Stimulated activated CD8-positive, alpha-beta memory T cell treated with anti-CD3 and anti-CD28 coated beads, Interleukin-7, amount 100 ng/mL, for 1 hour (primary cell): ENCODE measurements at places on chromosomes 4 and X.
A peak's percentile ranks its signal among the peaks of the same experiment; 100 is the strongest.

DNA sequence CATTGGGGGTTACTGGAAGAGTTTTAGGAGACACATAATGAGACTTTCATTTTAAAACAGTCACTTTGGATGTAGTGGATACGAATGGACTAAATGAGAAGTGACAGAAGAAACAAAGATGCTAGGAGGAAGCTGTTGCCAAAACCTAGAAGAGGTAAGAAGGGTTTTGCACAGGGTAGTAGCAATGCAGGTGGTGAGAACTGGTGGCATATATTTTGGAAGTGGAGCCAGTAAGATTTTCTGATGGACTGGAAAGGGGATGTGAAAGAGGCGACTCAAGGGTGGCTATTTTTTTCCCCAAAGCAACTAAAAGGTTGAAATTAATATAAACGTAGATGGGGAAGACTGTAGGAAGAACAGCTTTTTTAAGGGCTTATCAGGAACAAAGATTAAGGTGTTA lies 462.0 kb downstream of the IL15 start:
- DNase-seq, result no peak

DNA sequence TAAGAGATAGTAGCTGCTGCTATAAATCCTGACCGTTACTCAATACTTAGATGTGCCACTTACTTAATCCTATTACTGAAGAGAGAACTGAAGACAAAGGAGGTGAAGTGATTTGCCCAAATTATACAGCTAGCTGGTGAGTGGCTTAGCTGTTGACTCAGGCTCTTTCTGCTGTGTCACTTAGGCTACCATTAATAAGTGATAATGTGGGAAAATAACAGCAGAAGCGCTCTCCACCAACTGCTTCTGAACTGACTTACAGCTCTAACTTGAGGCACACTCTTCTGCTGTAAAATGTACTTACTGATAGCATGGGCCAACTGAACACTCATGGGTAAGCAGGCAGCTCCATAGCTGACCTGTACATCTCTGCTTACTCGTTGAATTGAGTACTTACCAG lies 7.5 kb upstream of the KLHL5 start:
- no peak for DNase-seq

DNA sequence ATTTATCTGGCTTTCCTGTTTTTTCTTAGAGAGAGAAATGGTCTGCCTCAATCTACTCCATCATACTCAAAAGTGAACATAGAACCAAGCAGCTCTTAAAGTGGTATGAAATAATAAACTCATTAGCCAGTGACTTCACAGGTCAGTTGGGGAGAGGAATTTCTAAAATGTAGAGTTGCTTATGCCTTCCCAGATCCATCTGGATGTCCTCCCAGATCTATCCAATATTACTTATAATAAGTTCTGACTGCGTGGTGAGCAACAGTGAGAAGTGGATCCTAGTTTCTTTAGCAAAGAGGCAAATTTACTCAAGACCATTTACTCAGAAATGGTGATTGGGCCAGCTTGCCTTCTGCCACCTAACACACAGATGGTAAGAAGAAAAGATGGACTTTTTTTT lies 748.0 kb downstream of the PCDH18 start:
- DNase-seq, result no peak

GRCh38 chr4:82372517-82373485 lies 990 bp downstream of the HNRNPD start:
- DNase-seq, result peak; percentile 27

DNA sequence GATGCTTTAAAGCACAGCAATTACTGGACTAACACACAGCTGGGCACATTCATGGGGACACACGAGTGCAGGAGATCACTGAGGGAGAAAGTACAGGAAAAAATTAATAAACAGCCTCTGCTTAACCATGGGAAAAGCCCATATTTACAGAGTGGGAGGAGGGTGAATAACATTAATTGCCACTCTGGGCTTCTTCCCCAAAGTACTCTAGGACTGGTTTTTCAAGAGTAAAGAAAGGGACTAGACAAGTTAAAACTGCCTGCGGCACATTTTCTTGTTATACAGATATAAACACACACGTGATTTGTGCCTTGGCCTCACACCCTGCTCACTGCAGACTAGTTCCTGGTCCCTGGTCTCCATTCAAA lies 179.7 kb upstream of the TET2 start:
- no peak for DNase-seq

- no peak for DNase-seq
These were observed 40.7 kb upstream of the SLC6A14 start for GRCh38 chrX:116395752-116396151.

DNA sequence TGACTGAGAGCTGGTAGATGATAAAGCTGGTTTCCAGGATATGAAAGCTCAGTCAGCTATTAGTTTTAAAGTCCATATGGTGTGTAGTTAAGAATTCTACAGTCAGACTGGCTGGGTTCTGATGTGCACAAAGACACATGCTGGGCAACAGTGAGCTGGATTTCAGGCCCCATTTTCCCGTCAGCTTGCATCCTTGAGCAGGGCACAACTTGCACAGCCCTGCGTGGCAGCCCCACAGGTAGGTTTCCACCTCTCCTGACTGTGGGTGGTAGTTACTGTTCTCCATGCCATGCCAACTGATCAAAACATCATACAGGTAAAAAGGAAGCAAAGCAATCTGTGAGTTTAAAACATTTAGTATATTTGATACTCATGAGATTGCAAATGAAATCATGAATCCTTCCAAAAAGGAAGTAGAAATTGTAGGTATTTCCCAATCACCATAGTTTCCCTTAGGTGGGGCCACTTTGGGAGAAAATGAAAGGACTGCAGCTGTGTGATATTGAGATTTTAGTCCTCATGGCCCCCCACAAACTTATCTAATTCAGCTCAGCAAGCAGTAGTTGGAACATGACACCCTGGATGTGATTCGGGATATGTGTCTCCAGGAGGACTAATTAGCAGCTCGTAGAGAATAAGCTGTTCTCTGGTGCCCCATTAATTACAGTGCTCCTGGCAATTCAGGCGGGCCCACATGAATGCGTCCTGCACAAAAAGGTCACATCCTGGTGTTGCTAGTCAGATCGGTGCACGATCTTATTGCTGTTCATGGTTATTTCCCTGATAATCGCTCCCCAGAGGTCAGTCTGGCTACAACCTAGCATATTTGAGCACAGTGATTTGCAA lies 42.4 kb upstream of the NOCT start:
- no peak for DNase-seq

- DNase-seq, result no peak
These were observed 618.6 kb upstream of the CPEB2 start for GRCh38 chr4:14383652-14384051.

- DNase-seq, result peak; percentile 49
These were observed 9.5 kb downstream of the RGS12 start for GRCh38 chr4:3302173-3302785.

DNA sequence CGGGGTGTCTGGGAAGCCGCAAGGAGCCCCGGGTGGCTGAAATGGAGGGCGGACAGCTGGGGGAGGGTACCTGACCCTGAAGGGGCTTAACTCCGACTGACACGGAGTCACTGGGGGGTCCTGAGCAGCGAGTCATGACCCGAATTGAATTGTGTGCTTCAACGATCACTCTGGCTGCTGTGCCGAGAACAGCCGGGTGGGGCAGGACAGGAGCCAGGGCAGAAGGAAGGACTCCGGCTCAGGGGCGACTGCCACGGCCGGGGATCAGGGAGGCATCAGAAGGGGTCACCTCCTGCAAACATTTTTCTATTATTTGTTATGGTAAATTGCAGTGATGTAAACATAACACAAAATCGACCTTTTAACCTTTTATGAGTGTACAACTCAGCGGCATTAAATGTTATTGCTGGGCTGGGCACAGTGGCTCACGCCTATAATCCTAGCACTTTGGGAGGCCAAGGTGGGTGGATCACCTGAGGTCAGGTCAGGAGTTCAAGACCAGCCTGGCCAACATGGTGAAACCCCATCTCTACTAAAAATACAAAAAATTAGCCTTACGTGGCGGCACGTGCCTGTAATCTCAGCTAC lies 21.6 kb downstream of the ZFYVE28 start:
- DNase-seq, result no peak
